ENCODE measurements at places on chromosomes 7 and 10.

- DNase-seq, result no peak
Measured at GRCh38 chr10:112429654-112430230, 17.0 kb downstream of the ZDHHC6 start.

GRCh38 chr10:98038288-98038687 lies 7.9 kb upstream of the CRTAC1 start:
- no peak for DNase-seq

GRCh38 chr10:126391192-126391885 lies 3.1 kb upstream of the ADAM12 start:
- DNase-seq, result peak; percentile 72

GRCh38 chr7:53485354-53485753 lies 449.9 kb downstream of the POM121L12 start:
- DNase-seq, result no peak

DNA sequence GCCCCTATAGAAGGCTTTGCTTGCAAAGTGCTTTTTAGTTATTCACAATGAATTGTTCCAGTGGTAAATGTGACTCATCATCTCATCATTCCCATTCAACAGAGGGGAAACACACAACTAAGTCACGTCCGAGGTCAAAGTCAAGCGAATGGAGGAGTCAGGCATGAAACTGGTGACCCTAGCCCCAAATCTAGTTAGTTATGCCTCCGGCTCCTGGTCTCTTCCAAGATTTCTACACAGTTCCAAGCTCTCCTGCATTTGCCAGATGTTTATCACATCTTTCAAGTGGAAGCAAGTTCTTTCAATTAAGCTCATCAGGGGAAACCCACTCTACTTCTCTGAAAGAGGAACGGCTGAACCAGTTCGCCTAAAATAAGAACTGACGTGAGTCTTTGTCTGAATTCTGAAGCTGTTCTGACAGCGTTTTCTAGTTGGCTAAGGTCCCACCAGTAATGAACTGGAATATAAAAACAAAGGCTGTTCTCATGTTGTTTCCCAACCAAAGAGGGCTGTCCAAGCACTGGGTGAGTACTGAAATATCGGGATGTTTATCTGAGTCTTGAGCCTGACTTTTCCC lies 140.9 kb upstream of the NRBF2 start:
- peak; percentile 86 for DNase-seq

DNA sequence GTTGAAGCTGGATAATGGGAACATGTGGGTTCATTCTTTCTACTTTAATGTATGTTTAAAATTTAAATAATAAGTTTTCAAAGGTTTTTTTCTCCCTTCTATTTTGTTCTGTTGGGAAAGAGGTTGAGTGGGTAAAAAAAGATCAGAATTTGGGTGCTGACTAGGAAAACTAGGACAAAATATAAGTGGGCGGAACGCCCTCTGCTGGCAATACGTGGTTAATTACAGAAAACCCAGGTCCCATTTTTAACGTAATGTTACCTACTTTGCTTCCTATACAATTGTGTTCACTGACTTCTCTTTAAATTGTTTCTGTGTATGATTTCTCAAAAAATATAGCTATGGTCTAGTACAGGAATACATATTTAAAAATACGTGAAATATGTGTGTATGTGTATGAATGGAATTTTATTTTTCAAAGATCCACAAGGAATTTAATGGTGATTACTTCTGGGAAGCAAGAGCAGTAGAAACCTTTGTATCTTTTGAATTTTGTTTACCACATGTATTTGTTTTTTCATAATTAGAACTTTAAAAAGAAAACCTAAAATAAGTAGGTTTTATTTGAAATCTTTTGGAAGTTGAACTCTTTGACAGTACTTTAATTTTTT lies 8.7 kb downstream of the ECD start:
- DNase-seq, result peak; percentile 73
